ENCODE measurements at places on chromosomes 5 and 9.
A peak's percentile ranks its signal among the peaks of the same experiment; 100 is the strongest.

DNA sequence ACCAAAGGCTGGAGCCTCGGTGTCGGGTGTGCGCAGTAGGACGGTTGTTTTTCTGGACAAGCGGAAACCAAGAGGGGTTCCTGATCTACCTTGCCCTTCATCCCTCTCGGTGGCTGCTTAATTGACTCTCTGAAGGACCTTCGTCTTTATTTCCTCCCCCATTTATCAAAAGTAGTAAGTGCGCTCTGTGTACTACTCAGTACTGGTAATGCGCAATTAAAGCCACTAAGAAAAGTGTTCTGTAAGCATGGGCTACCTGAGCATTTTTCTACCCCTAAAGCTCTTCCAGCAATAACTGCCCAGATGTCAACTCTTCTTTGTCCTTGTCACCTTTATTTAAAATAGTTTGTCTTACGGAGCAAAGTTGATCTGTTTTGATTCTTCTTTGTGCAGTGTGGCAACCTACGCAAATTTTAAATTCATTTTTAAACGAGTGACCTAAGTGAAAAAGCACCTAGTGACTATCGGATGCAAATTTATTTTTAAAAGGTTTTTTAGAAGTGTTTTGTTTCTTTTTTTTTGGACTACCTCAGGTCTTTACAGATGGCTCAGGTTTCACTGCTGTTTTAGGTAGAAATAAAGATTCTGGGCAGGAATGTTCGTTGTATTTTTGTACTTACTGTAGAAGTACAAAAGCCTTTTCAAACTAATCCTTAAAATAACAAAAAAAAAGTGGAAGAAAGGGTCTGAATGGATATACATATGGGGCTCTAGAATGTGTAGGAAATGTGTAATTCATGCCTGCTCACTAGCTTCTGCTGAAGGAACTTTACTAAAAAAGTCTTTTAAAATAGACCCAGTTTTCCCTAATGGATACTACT is 2.0 kb downstream of the JMY start:
- ATAC-seq: no peak

- peak; percentile 18 for ATAC-seq
Measured at GRCh38 chr9:130185017-130185416, 12.8 kb downstream of the NCS1 start.

DNA sequence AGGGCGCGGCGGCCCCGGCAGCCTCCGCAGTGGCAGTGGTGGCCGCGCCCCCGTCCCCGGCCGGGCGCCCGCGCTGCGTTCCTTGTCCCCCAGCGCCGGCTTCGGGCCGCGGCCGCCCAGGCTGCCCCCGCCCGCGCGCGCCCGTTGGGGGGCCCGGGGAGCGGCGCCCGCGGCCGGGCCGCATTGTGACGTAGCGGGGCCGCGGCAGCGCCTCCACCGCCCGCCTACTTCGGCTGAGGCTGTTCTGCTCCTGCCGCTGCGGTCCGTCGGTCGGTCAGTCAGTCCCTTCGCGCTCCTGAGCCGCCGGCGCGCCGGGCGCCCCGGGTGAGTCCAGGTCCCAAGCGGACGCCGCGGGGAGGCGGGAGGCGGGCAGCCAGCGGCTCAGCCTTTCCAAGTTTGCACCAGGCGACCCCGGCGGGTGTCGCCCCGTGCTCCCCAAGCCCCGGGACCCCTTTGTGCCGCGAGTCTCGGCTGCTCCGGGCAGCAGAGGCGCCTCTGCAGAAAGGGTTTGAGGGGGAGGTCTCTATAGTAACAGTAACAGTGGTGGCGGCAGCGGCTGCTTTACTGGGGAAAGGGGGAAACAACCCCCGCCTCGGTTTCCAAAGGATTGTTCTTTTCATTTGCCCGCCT is at the start of gene SNCAIP:
Gene SNCAIP (plus strand): TSS at position 277 of the 630 bp plus-strand sequence. CDS start 78,898 bp downstream, outside the sequence.
- ATAC-seq: peak; percentile 83

- ATAC-seq: no peak
Measured at GRCh38 chr9:106893088-106893487, 30.1 kb downstream of the ZNF462 start.

DNA sequence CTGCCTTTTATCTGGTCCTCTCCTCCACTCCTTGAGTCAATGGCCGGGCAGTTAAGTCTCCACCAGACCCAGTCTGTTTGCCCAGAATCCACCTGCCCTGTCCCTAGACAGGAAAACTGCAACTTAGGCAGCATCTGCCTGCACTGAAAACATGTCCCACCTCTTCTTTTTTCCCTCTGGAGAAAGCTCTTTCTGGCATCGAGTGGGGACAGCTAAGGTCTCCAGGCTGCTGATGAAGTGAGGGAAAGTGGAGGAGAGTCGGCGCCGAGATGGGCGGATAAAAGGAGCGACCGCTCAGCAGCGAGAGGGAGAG is 243 bp upstream of the SHISAL2B start:
- ATAC-seq: no peak

DNA sequence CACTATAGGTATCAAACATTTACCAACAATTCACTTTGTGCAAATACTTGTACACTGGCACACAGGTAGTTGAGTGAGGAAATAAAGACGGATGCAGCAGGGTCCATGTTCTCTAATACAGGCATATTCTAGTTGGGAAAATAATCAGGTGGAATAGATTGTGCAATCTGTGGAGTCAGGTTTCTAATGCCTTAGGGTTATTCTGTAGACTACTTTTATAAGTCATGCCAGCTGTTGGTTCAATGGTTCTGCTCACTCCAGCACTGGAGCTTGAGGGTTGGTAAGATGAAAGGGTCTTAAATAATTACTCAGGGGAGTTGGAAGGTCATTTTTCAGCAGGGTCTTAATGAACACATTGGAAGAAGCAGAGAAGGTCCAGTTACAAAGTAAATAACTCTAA is 690.3 kb upstream of the DMAC1 start:
- no peak for ATAC-seq

DNA sequence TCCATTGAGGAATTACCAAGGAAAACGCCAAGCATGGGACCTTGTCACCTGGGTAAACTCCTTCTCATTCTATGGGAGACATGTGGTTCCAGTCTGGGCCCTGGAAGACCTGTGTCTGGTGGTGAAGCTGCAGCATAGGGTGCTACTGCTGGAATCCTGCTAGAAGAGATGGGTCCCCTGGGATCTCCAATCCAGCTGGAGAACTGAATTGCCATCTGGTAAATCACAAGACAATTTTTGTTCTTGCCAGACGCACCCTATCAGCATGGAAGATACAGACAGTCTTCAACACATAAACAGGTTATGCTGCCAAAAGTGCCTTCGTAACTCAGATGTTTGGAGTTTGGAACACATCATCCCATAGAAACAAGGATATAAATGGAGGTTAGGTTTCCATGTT is 424.0 kb upstream of the BRINP1 start:
- ATAC-seq: no peak

DNA sequence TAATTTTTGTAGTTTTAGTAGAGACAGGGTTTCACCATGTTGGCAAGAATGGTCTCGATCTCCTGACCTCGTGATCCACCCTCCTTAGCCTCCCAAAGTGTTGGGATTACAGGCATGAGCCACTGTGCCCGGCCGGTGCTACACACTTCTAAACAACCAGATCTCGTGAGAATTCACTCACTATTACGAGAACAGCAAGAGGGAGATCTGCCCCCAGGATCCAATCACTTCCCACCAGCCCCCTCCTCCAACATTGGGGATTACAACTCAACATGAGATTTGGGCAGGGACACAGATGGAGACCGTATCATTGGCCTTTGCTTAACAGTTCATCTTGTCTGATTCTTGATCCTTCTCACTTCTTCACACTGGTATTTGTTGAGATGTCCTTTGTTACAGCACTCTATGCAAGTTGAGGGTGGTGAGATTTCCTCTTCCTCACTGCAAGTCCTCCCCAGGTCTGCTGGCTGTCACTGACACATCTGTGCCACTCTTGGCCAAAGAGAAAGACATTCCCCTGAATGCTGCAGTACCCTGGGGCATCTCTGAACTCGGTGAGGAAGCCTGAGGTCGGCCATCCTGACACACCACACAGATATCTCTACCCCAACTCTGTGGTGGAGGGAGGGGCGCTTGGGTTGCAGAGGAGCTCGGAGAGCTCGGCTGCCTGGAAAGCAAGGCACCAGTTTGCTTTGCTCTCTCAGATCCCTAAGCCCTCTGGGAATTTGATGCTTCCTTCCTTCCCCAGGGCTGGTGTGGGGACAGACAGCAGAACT is 4.2 kb upstream of the SUB1 start:
- ATAC-seq: no peak

- ATAC-seq: no peak
Measured at GRCh38 chr9:125959315-125959714, 212.1 kb downstream of the PBX3 start.

- ATAC-seq: peak; percentile 83
Measured at GRCh38 chr9:3768712-3769457, 243.1 kb upstream of the RFX3 start.

GRCh38 chr9:89935801-89936200 is 331.0 kb downstream of the GADD45G start:
- peak; percentile 52 for ATAC-seq

- ATAC-seq: peak; percentile 38
Measured at GRCh38 chr9:96136992-96137670, 164.8 kb downstream of the HSD17B3 start.

- ATAC-seq: no peak
Measured at GRCh38 chr5:74064225-74064624, 438.2 kb downstream of the ARHGEF28 start.

All from gastroesophageal sphincter (tissue), 4 donors.